ENCODE measurements at places on chromosomes 3 and 15. TPM values are rescaled to one million over a fixed set of nuclear protein-coding genes. Genes with fewer than 3 reads are reported as not detected.

DNA sequence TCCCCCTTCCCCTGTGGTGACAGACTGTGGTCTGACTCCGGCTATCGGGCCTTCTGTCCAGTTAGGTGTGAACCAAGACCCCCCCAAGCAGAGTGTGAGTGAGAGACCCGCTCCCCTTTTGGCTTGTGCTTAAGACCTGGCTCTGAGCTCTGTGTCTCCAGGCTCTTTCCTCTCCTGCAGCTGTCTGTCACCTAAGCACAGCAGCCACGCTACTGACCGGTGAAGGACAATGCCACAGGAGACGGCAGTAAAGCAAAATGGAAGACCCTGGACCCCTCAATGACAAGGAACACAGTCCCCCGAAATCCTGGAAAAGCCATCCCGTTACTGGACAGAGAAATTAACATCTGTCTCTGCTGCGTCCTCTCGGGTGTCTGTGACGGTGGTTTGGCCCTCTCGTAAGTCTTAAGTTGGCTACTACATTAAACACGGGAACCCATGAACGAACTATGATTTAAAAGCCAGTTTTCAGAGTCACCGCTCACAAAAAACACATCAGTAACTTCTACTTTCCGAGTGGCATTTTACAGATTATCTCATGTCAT, 53.7 kb downstream of the CHSY1 start:
- no peak for DNase-seq

GRCh38 chr3:66416556-66417304, 84.1 kb downstream of the LRIG1 start:
- DNase-seq, result no peak

DNA sequence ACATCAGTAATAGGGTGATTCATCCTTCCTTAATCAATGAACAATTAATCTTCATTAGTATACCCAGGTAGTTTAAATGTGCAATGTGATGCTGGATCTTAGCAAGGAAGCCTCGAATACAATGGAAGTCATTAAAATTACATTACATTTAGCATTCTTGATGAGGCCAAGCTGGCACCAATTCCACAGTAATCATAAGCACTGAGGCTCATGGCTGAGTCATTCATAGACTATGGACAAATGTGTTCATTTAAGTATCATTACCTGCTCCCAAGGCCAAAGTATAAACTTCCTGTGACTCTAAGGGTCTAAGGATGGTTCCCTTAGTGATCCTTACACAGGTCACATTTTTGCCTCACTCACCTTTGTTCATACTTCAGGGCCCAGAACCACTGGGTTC, 266.4 kb upstream of the CDIN1 start:
- DNase-seq, result peak; percentile 20

- DNase-seq, result no peak
Observed at GRCh38 chr3:96039632-96040031, 774.8 kb upstream of the EPHA6 start.

DNA sequence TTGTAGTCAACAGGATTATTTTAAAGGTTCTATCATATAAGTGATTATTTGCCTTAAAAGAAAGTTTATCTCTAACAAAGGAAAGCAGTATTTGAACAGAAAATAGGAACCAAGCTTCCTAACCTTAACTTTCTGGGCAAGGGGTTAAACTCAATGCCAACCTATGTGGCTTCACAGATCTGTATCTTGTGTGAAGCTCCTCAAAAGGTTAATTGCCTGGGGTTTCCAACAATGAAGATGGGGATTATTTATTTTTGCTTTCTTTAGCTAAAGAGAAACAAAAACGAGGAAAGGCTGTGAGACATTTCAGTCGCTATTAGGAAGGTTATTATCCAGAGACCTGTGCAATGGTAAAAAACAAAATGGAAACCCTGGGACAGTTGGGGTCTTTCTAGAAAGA, 1.1 kb upstream of the WDR82 start:
- DNase-seq, result no peak

DNA sequence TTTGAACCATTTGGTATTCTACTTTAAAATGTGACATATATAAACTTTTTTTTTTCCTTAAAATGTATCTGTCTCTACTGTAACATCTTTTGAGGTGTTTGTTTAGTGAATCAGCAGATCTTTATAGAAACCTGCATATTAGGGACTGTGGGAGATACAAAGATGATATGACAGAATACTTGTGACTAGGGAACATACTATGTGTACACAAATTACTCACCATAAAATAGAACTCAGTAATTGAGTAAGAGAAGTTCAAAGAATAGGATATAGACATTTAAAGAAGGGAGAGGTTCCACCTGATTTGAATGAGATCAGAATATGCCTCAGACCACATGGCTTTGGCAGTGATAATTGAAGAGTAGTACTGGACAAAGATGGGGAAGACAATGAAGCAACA, 47.9 kb downstream of the ATP2C1 start:
- DNase-seq, result peak; percentile 20

DNA sequence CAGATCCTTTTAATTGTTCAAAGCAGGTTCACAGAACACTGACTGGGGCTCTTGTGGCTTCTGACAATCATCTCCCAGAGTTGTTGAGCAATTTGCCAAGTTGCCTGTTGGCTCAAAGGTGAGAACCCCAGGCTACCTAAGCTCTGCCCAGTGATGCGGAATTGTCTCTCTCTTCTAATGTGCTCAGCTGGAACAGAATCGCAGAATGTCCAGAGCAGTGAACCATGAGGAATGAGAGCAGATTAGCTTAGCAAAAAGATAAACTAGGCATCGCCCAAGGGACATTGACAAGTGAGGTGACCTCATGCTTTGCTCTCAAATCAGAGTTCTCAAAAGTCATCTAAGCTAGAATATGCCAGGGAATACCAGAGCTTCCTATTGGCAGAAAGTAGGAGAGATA, 148.1 kb downstream of the WDR76 start:
- no peak for DNase-seq

- DNase-seq, result peak; percentile 38
Observed at GRCh38 chr15:88661041-88661700, 22.4 kb downstream of the ISG20 start.

GRCh38 chr15:89395996-89396395, 61.4 kb upstream of the POLG start:
- DNase-seq, result no peak

- peak; percentile 12 for DNase-seq
Observed at GRCh38 chr15:70430069-70430468, 332.4 kb upstream of the TLE3 start.

GRCh38 chr3:125125821-125126245, 70.0 kb upstream of the HEG1 start:
- peak; percentile 98 for DNase-seq

DNA sequence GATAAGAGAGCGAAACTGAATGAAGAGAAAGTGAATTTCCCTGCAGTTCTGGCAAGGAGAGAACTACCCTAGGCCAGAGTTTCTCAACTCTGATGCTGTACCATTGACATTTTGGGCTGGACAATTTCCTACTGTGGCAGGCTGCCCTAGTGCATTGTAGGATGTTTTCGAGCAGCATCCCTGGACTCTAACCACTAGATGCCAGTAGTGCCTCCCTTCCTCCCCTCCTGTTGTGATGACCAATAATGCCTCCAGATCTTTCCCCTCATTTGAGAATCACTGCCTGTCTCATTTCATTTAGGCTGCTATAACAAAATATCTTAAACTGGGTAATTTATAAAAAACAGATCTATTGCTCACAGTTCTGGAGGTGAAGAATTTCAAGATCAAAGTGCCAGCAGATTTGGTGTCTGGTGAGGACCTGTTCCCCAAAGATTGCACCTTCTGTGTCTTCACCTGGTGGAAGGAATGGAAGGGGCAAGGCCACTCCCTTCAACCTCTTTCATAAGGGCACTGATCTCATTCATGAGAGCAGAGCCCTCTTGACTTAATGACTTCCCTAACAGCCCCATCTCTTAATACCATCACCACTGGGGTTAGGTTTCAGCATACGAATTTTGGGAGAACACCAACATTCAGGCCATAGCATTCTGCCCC, 188.9 kb upstream of the MEIS2 start:
- peak; percentile 28 for DNase-seq

GRCh38 chr3:52057812-52058495, 1.6 kb upstream of the DUSP7 start:
- DNase-seq, result no peak

DNA sequence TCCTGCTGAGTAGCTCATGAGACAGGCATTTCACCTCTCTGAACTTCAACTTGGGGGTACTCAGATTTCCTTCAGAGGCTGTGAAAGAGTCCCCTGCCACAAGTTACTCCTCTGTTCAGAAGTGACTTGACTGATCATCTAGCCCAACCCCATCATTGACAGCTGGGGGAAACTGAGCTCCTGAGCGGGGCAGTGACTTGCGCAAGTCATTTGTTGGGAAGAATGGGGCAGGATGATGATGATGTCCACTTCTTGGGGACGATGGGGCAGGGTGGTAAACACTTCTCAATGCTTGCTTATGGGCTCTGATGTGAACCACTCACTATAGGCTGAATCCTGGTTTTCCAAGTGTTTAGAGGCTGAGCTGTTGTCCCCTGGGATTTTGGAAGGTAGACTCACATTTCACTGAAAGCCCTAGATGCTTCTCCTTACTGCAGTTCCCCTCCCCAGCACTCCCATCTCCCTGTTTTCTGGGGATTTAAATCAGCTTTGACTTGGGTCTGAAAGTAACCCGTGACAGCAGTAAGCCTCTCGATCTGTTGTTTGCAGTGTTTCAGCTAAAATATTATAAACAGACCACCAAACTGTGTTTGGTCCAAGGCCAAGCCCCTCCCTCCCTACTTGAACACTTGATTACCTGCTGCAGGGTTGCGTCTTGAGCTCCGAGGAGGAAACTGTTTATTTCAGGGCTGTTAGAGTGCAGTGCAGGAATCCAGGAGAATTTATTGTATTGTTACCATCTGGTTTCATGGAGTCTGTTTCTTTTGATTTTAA, 25.1 kb downstream of the SMAD3 start:
- DNase-seq, result no peak

DNA sequence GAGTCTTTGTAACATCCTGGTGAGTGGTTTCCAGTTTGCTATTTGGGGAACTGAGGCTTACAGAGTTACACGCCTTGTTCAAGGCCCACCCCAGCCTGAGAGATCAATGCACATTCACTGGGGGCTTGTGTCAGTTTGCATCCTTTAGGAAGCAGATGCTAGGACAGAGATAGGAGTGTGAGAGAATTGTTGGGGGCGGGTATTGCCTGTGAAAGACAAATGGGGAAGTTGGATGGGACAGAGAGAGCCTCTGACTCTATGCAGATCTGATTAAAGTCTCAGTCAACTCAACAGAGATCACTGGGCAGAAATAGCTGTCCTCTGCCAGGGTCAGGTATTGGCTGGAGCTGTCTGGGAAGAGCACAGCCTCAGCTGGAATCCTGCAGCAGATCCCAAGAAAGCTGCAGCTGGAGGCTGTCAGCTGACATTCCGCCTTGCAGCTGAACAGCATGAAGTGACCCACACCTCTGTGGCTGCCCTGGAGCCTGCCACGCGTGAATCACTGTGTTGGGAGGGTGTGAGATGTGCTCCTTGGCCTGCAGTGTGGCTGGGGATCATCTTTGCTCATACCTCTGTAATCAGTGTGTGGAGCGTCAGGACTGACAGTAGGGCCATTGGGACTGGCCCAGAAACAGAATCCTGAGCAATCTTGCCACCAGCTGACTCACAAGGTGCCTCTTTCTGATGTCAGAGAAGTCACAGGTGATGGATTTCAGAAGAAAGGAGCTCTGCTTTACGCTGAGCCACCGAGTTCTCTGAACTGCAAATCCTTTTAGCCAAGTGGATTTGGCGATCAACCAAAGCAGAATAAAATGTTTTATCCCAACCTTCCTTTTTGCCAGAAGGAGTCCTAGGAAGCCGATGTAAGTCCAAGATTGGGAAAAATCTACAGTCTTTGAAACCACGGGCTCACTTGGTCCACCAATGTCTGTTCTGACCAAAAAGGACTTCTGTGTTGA, 284.1 kb upstream of the LRRFIP2 start:
- DNase-seq, result no peak

DNA sequence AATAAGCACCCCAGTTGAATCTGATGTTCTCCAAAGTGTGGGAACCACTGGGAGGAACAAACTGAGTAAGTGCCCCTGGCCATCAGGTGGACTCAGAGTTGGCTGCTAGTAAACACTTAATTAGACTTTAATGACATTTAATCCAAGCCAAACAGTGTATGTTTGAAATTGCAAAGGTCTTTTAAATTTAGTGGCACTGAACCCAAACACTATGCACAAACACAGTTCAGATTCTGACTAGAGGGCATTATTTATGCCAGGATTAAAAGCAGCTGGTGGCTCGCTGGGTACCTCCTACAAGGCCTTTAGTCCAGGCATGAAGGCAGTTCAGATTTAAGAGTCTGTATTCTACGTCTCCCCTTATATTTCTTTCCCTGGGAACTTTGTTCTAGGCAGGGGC, 264.8 kb downstream of the CLSTN2 start:
- no peak for DNase-seq

DNA sequence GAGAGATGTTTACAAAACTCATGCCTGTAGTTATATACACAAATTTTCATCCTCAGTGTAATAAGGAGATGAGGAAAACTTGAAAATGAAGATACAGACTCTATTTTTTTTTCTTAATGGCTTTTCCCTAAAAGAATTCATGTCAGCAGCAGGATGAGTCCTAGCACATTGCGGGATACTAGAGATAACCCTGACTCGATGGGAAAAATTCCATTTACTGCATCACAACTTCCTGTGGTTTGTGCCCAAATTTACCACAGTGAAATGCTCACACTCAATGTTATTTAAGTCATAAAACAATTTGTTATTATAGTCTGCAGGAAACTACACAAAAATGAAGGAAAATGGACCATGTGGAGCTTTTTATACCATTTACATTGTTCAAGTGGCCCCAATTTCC, 581.9 kb upstream of the ZNF717 start:
- no peak for DNase-seq

DNA sequence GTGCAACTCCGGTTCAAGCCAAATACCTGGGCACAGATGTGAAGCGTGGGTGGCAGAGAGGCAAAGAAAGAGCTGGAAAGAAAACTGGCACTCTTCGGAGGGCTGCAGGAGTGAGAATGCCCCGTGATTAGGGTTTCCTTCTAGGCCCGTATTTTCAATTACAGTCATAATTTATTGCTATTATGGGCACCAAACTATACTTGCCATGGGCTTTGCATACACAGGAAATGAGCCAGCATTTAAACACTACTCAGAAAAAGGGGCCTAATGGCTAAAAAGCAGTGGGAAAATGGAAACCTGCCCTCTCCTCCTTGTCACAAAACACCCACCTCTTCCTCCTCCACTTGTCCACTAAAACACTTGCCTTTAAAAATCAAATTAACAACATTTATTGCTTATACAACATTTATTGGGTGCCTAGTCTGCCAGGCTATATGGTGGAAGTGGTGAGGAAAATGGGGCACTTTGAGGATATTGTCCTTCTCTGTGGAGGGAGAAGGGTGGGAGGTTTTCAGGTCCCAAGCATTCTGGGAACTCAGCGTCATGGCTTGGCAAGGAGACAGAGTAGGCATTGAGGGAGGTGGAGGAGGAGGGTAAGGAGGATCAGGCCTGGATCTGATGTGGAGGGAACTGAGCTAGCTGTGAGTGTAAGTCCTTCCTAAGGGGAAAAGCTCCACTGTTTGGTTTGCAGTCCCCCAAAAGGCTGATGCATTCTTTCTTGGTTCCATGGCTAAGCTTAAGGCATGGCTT, 160.9 kb downstream of the SLCO3A1 start:
- DNase-seq, result no peak

Gene GOLGA6L4
- 0.74 TPM for total RNA-seq

Gene GRK7
- not detected for total RNA-seq

Gene SIDT1
- total RNA-seq, result not detected

Gene DUOX1
- 0.13 TPM for total RNA-seq

Gene GOLGA6L24
- total RNA-seq, result not detected

Gene CLRN1
- total RNA-seq, result not detected

Gene ISLR
- 5.2 TPM for total RNA-seq

Gene CD80
- not detected for total RNA-seq

Gene ST8SIA2
- not detected for total RNA-seq

Gene TRIM59
- 30.9 TPM for total RNA-seq

Gene AP3B2
- not detected for total RNA-seq

Gene CAND2
- 8.2 TPM for total RNA-seq
